Activated T-helper 17 cell treated with anti-CD3 and anti-CD28 coated beads, Interleukin-2, amount 50 U/mL, for 72 hours (primary cell): ENCODE measurements at places on chromosomes 2 and 18. TPM values are rescaled to one million over a fixed set of nuclear protein-coding genes. Genes with fewer than 3 reads are reported as not detected.

Gene SERPINB10
- total RNA-seq: not detected

Gene INHBB
- total RNA-seq: not detected

Gene ACOXL
- 0.34 TPM for total RNA-seq

Gene IL36B
- not detected for total RNA-seq

Gene CREG2
- total RNA-seq: not detected

Gene ASPRV1
- 3.4 TPM for total RNA-seq

Gene CNGA3
- not detected for total RNA-seq

Gene SH2D6
- total RNA-seq: 1.3 TPM

DNA sequence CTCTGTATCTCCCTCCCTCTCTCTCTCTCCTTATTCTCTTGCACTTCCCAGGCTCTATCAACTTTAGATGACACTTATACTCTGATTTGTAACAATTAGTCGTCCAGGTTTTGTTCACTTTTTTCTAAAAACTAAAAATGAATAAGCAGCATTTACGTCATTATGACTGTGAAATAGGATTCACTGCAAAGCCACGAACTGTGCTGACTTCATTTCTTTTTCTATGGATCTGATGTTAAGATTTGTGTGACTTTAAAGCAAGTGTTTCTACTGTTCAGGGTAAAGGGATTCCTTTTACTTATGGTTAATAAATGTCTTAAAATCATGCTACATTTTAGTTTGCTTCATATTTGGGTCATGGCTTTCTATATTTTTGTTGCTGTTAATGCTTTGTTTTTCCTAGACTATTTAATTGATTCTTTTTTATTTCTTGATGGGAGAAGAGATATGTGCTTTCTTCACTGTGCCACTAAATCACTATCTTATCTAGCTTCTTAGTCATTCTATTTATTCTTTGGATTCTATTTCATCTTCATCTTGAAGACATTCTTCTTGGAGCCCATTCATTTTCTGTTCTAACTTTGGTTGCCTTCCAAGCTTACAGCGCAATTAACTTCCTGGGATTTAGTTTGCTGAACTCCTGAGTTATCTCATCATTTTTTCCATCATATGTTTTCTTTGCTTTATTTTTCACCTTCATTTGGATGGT lies 480.4 kb upstream of the TRIB2 start:
- no peak for ATAC-seq

DNA sequence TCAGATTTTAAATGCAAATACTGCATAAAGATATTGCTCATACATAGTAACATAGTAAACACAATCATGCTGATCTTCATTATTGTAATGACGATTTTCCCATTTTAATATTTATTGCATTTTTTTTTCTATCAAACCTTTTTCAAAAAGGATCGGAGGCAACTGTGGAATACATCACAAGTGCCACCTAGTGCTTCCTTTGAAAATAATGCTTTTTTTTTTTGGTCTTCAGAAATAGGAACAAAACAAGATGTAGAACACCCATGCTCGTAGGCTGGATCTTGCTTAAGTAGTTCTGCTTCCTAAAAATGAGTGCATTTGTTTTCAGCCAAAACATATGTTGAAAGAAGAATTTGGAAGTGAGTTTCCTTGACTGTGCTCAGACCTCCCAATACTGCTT lies 35.7 kb upstream of the GPR155 start:
- ATAC-seq: no peak

DNA sequence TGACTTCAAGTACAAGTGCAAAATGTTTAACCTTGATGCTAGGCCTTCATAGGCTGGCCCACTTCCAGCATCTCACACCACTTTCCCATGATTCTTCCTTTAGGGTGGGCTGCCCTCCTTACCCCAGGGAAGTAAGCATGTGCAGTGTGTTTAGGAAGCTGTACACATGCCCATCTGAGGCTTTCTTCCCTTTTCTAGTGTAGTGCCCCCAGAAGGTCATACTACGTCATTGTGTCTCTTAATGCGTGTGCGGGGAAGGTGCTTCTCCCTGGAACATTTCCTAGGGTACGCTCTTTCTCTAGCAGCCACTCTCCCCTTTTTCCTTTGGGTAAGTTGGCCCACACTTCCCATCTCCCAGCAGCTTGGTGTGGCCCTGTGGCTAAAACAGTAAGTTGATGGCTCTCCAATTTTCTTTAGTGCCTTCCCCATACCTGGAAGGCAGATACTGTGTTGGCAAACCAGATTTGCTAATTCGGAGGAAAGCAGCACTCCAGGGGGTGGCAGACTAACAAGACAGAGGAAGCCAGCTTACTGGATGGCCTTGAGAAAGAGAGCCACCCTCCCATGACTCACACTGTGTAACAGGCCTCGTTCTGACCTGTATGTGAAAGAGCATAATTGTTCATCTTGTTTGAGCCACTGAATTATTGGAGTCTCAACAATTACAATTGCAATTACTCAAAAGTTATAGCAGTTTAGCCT lies 1.1 kb upstream of the SULT6B1 start:
- ATAC-seq: peak; percentile 66

- ATAC-seq: no peak
Measured at GRCh38 chr2:163687217-163687616, 48.6 kb downstream of the FIGN start.

DNA sequence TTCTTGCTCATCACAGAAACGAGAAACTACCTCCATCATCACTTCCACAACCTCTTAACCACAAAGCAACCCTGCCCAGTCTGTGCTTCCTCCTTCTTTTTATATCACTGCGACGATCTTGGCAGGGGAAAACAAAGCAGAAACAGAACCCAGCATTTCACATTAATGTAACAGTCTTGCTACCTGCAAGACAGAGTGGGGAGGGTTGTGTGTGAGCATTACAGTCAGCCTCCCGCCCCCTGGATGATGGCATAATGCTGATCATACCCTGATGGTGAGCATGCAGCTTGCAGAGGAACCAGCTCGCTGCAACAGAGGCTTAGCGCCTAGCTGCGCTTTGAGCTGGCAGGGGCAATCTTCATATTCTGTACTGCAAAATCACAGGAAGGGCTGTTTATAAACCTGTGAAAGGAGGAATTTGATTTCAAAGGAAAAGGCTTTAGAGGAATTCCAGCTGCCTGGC lies 376.1 kb downstream of the IRS1 start:
- peak; percentile 93 for ATAC-seq

DNA sequence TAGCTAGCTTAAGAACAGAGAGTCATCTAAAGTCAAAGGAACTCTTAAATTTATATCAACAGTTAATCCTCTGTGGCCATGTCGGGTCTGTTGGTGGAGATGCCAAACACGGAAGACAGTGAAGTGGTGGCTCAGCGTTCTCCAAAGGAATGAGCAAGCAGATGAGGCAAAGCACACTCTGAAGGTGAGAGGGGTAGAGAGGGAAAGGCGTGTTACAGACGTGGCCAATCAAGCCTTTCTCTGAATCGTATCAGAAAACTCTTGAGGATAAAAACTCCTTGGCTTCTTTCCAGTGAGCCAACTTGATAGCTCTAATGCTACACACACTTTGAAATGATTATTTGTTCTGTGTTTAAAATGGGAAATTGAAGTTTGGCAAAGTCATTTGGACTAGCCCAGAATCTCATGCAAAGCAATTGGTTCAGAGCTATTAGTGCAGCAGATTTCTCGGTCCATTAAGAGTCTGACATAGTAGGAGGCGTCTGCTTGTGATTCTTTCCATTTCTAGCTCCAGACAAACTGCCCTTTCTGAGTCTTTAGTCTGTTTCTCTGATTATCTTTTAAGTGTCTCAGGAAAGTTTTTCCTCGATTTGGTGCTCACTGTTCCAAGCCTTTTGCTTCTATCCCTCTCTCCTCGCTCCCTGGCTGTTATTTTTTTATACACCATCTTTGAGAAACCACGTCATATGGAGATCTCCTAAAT lies 57.5 kb upstream of the CPO start:
- no peak for ATAC-seq

- peak; percentile 44 for ATAC-seq
Measured at GRCh38 chr2:985317-985898, 34.8 kb downstream of the SNTG2 start.

GRCh38 chr2:204177977-204178522 lies 241.5 kb downstream of the ICOS start:
- peak; percentile 90 for ATAC-seq

- ATAC-seq: no peak
Measured at GRCh38 chr2:20300656-20301055, 50.0 kb downstream of the PUM2 start.

DNA sequence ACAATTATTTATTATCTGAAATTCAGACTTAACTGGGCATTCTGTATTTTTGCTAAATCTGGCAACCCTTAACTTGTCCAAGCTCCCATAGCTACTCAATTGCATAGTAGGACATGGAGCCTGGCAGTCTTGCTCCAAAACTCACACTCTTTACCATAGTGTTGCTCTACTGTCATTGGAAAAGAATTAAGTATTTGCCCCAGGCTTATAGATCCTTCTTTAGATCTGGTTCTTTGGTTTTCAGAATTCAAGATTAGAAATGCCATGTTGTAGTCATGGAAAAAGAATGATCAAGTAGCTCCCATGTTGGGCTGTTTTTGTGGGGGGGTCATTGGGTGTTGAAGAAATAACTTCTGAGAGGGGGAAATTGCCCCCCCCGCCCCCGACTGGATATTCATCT lies 240.9 kb downstream of the WDPCP start:
- no peak for ATAC-seq

GRCh38 chr2:60811491-60812375 lies 55.7 kb downstream of the PAPOLG start:
- ATAC-seq: no peak
